ENCODE measurements at places on chromosomes 3 and 15. TPM values are rescaled to one million over a fixed set of nuclear protein-coding genes. Genes with fewer than 3 reads are reported as not detected.

GRCh38 chr15:73781038-73781925, 28.1 kb upstream of the INSYN1 start:
- DNase-seq, result no peak
- H3K36me3 ChIP-seq, result no peaks in the 10 kb centered on the region
- no peak overlapping the region for H3K27ac ChIP-seq
- no peaks in the 10 kb centered on the region for H3K27me3 ChIP-seq
- H3K4me1 ChIP-seq, result no peaks in the 10 kb centered on the region

DNA sequence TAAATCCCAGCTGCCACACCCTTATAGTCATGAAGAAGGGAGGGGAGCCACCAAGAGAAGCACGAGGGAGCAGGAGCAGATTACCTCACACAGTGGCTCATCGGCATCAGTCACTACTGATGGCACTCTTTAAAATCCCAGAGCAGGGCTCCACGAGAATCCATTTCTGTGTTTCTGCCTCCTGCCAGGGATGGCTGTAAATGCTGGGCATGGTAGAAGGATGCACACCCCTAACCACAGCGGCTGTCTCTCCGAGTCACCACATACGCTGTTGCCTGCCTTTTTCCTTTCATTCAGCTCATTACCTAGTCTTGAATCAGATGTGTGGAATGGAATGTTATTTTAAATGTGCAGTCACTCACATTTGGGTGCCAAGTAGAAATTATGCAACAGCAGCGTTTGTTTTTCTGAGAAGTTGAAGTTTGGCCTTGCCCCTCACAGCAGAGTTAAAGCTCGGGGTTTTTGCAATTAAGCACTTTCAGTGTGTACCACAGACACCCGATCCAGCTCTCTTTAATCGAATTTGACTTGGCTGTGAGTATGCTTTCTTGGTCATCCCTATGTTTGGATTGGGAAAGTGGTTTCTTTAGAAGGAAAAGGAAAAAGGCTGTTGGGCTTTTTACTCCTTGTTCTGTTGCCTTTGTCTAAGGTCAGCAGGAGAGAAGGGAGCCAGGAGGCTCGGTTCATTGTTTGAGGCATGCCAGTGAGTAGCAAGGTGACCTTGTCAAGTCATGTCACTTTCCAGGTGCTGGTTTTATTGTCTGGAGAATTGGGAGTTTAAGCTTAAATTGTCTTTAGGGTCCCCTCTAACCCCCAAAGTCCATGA, 284.2 kb upstream of the TPM1 start:
- no peak for DNase-seq
- H3K27ac ChIP-seq, result peak overlapping the region; percentile 32
- H3K4me1 ChIP-seq, result peaks cover 18% of the 10 kb centered on the region
- H3K36me3 ChIP-seq, result no peaks in the 10 kb centered on the region
- H3K27me3 ChIP-seq, result no peaks in the 10 kb centered on the region
- H3K4me3 ChIP-seq, result no peak overlapping the region

- no peaks in the 10 kb centered on the region for H3K36me3 ChIP-seq
- H3K4me1 ChIP-seq, result no peaks in the 10 kb centered on the region
- no peak overlapping the region for H3K27ac ChIP-seq
- H3K4me3 ChIP-seq, result no peak overlapping the region
- H3K27me3 ChIP-seq, result no peaks in the 10 kb centered on the region
These were observed 93.4 kb downstream of the THRB start for GRCh38 chr3:24401090-24401810.

GRCh38 chr3:41854956-41855355, 106.9 kb downstream of the ULK4 start:
- H3K4me1 ChIP-seq, result no peaks in the 10 kb centered on the region
- no peak overlapping the region for H3K27ac ChIP-seq
- no peak overlapping the region for H3K4me3 ChIP-seq
- no peak for DNase-seq
- no peaks in the 10 kb centered on the region for H3K27me3 ChIP-seq
- no peaks in the 10 kb centered on the region for H3K36me3 ChIP-seq

- no peaks in the 10 kb centered on the region for H3K4me1 ChIP-seq
- H3K4me3 ChIP-seq, result no peak overlapping the region
- DNase-seq, result no peak
- no peak overlapping the region for H3K27ac ChIP-seq
- H3K36me3 ChIP-seq, result no peaks in the 10 kb centered on the region
These were observed 762.6 kb upstream of the GOLIM4 start for GRCh38 chr3:168858327-168858726.

DISP2 gene
- total RNA-seq, result 6.5 TPM

BUB1B gene
- total RNA-seq, result 1.8 TPM

CSPG5 gene
- total RNA-seq, result 5.4 TPM

GRCh38 chr3:124064050-124064449, 72.1 kb upstream of the ROPN1 start:
- no peak for DNase-seq
- H3K27me3 ChIP-seq, result no peaks in the 10 kb centered on the region
- H3K4me3 ChIP-seq, result no peak overlapping the region
- peaks cover 23% of the 10 kb centered on the region for H3K4me1 ChIP-seq
- H3K36me3 ChIP-seq, result no peaks in the 10 kb centered on the region

GRCh38 chr15:51924156-51925068, 47.2 kb downstream of the LEO1 start:
- H3K4me3 ChIP-seq, result no peak overlapping the region
- H3K4me1 ChIP-seq, result no peaks in the 10 kb centered on the region
- H3K36me3 ChIP-seq, result peaks cover 40% of the 10 kb centered on the region
- no peak overlapping the region for H3K27ac ChIP-seq
- no peaks in the 10 kb centered on the region for H3K27me3 ChIP-seq

RASL12 gene
- 20.2 TPM for total RNA-seq

GRCh38 chr15:84657748-84658079, 285 bp downstream of the NMB start:
- H3K4me3 ChIP-seq, result peak overlapping the region; percentile 61
- DNase-seq, result no peak
- peaks cover 24% of the 10 kb centered on the region for H3K4me1 ChIP-seq
- no peaks in the 10 kb centered on the region for H3K27me3 ChIP-seq
- H3K27ac ChIP-seq, result peak overlapping the region; percentile 77

CFAP100 gene
- total RNA-seq, result not detected

DNA sequence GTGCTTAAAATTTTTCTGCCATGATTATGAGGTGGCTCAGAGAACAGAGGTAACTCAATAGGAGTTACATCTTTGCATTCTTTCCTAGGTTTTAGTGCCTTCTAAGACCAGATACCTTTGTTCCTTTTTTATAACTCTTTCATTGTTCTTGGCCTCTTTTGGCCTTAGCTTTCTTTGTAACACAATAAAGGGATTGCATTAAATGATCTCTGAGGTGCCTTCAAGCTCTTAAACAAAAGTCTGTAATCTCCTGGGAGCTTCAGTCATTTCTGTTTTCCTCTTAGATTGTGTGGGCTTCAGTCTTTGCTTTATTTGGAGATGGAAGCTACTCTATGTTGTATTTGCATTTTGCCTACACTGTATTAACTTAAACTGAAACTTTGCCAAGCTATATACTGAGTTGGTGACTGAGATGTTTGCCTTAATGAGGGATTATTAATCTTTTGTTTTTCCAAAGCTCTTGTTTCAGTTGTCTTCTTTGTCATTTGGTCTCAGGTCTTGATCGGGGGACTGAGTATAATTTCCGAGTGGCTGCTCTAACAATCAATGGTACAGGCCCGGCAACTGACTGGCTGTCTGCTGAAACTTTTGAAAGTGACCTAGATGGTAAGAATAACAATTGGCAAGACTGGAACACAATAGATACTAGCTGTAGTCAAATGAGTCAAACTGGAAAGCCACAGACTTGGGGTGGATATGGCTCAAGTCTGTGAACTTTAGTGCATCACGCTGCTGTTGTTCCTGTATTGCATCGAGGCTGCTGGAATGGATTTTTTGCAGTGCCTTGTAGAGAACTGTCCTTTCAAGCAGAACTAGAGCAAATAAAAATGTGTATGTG, 110.3 kb downstream of the HCN4 start:
- no peak overlapping the region for H3K4me3 ChIP-seq
- H3K36me3 ChIP-seq, result peaks cover 53% of the 10 kb centered on the region
- H3K27ac ChIP-seq, result no peak overlapping the region
- H3K27me3 ChIP-seq, result no peaks in the 10 kb centered on the region
- no peaks in the 10 kb centered on the region for H3K4me1 ChIP-seq
- DNase-seq, result no peak
